ENCODE measurements at places on chromosomes 16 and 17.
A peak's percentile ranks its signal among the peaks of the same experiment; 100 is the strongest.

- DNase-seq = no peak
Measured at GRCh38 chr17:266701-267667, 85.5 kb upstream of the DOC2B start.

GRCh38 chr16:75555213-75555706 lies 792 bp downstream of the TMEM231 start:
- no peak for DNase-seq

DNA sequence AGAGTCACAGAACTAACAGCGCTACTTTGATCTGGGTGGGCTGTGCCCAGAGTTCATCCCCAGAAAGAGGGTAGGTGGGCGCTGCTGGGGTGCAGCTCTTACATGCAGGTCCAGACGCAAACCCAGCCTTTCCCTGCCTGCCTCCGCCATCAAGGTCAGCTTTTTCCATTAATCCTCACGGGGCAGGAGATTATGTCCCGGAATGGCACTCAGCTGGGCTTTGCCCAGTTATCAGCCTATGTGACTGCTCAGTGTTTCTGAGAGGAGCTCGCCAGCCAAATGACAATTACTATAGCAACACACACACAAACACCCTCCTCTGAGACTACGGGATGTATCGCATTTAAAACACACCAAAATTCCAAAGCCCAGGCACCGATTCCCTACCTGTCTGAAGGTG lies 20.1 kb downstream of the GLYR1 start:
- DNase-seq = no peak

DNA sequence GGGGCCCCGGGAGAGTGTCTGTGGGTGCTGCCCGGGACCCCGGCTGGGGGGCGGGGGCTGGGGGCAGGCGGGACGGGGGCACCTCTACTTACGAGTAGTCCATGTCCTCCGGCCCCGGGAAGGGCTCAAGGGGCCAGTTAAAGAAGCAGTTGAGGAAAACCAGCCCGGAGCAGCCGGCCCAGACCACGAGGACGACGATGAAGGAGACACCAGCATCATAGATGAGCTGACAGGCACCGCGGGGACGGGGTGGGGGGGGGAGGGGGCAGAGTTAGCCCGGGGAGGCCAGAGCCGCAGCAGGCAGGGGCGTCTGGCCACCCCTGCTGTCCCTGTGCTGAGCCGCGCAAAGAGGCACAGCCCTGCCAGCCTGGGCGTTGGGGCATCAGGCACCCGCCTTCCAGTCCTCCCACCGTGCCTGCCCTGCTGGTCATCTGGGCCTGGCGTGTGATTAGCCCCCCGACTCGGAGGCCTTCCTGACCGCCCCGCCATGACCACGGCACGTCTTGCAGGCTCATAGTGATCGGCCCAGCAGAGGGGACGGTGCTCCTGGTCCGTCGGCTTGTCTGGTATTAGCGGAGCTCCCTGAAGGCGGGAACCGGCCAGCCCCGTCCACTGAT lies 29.0 kb upstream of the PITPNA start:
- no peak for DNase-seq

DNA sequence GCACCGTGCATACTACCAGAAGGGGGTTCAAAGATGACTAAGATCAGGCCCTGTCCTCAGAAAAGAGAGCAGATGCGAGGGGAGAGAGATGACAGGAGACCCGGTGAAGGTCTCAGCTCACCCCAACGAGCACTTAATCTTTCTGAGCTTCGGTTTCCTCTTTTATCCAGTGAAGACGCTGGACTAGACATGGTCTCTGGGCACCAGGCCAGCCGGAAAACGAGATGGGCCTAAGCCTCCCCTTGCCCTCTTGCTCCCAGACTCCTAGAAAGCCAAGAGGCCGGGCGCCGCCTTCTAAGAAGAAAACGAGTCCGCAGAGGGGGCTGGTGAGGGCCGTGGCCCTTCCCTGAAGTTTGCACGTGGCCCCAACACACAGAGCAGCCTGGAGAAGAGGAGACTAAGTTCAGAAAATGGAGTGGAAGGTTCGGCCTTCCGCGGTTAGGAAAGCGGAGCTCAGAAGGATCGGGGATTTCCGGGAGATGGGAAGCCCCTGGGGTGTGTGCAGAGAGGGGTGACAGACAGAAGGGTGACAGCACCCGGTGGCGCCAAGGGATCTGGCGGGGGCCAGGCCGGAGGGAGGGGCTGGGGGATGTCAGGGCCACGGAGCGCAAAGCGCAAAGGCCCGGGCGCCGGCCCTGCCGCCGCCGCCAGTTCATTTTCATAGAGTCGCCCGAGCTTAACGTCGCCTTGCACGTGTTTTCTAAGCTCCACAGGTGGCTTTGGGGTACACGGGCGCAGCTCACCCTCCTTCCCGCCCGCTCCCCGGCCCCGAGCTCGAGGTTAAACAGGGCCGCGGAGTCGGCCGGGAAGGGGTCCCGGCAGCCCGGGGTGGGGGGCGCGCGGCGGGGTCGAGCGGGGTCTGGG lies 42.1 kb upstream of the BHLHA9 start:
- DNase-seq = no peak

DNA sequence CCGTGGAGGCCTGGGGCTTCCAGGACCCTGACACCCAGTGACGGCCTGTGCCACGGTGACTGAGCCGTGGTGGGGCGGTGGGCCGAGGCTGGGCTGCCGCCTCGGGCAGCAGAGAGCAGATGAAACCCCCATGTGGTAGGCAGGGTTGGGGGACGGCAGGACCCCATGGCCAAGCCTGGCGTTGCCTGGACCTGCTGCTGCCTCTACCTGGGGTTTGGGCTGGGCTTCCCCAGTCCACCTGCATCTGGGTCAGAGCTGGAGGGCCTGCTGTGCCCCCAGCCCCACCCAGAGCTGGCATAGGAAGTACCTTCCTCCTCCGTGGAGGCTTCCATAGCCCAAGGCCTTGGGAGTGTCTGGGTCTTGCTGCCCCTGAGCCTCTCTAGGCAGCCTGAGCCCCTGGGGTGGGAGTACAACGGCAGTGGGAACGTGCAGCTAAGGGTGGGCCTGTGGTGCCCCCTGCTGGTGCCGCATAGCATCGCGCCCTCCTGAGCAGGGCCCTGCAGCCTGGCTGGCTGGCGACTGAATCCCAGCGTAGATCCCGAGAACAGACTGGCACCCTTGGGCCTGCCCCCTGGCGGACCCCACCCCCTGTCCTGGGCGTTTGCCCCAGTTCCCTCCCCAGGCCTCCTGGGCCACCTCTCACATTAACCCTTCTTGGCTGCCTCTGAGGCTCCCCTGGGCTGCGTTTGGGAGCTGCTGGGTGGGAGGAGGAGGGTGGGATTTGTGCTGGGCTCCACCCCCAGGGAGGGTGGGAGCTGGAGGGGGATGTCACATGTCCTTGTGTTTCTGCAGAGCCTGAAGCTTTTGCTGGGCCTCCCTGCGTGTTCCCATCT lies 12.6 kb upstream of the ATP6V0C start:
- peak; percentile 70 for DNase-seq

GRCh38 chr16:66093191-66093590 lies 273.3 kb upstream of the CDH5 start:
- no peak for DNase-seq

- DNase-seq = no peak
Measured at GRCh38 chr16:82328881-82329469, 159.0 kb upstream of the MPHOSPH6 start.

DNA sequence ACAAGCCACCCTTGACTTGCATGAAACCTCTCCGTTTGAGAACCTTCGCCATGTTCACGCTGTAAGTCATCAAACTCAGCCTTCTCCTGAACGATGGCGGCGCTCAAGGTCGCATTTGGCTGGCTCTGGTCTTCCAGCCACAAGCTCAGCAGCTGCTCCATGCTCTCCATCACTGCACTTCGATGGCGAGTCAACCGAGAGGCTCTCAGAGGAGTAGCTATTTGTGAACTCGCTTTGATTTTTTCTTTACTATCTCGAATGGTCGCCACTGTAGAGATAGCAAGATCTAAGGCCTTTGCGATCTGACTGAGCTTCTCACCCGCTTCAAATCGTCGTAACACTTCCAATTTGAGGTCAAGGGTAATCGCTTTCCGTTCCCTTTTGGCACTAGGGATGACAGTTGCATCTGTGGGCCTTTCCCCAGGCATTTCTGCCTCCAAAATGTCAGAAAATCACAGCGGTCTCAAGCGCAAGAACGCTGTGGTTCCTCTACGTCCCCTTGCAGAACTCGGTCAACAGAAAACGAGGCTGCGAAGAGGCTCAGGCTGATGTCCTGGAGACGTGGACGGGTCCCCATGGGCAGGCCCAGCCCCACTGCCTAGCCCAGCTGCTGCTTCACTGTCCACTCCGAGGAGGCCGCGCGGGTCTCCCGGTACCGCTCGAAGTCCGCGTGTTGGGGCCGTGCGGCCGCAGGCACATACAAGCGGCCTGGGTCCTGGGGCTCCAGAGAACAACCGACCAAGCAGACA lies 23.1 kb downstream of the DEF8 start:
- no peak for DNase-seq

- DNase-seq = no peak
Measured at GRCh38 chr16:11064851-11065250, 120.5 kb downstream of the CLEC16A start.

DNA sequence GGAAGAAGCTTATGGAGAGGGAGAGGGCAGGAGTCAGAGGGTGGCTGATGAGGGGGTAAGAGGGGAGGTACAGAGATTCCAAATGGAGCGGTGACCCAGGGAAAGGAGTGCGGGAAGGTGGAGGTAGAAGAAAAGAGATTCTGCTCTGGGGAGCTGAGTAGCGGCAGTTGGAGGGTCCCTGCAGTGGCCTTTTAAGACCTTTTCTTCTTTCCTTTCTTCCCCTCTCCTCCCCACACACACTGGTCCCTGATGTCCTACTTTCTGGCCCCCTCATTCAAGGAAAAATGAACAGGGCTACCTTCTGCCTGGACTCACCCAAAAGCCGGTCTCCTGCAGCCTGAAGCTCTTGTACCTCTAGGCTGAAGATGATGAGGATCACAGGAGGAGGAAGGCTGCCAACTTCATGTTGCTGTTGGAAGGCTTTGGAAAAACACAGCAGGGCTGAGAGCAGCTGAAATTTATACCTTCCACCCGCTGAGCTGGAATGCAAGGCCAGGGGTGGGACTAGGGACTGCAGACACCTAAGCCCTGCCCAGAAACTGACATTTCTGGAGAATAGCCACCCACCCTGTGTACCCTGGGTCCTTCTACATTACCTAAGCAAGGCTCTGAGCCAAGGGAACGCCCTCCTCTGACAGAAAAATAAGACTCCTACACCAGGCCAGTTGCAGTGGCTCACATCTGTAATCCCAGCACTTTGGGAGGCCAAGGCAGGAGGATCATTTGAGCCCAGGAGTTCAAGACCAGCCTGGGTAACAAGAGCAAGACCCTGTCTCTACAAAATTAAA lies 9.4 kb upstream of the HEATR6 start:
- DNase-seq = no peak

DNA sequence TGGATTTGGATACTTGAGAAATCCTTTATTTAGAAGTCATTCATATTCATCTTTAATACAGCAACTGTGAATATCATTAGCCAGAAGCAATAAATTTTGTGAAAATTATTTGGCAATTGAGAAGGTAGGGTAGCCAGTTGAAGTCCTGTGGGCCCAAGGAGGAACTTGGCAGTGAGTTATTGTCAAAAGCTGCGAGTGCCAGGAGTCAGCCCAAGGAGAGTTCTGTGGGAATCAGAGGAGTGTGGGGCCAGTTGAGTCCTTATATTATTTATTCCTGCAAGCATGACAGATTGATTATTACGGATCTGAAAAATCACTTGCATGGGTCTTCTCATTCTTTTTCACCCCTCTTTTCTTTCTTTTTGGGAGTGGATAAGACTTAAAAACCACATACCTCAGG lies 38.3 kb downstream of the PRKCA start:
- DNase-seq = no peak

GRCh38 chr17:73616873-73617404 lies 27.3 kb downstream of the SDK2 start:
- DNase-seq = no peak

- no peak for DNase-seq
Measured at GRCh38 chr17:9811537-9811936, 10.3 kb downstream of the GSG1L2 start.

DNA sequence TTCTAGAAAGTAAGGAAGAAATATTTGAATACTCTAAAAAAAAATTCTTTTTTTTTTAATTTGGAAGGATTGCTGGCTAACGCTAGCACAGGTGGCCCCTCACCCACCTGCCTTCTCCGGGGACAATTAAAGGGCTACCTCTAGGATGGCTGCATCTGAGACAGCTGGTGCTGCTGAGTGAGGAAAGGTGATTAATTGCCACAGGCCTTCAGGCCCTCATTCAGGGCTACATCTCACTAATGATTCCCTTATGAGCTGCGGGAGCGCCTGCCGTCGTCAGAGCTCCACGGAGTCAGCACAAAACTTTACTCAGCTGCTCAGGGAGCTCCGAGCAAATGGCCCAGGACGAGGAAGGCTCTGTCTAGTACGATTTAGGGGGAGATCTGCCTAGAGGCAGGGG lies 27.0 kb upstream of the AKTIP start:
- no peak for DNase-seq

- no peak for DNase-seq
Measured at GRCh38 chr17:29495011-29495410, 71.8 kb downstream of the ABHD15 start.

GRCh38 chr16:30114411-30114810 lies 1.1 kb upstream of the GDPD3 start:
- DNase-seq = no peak

DNA sequence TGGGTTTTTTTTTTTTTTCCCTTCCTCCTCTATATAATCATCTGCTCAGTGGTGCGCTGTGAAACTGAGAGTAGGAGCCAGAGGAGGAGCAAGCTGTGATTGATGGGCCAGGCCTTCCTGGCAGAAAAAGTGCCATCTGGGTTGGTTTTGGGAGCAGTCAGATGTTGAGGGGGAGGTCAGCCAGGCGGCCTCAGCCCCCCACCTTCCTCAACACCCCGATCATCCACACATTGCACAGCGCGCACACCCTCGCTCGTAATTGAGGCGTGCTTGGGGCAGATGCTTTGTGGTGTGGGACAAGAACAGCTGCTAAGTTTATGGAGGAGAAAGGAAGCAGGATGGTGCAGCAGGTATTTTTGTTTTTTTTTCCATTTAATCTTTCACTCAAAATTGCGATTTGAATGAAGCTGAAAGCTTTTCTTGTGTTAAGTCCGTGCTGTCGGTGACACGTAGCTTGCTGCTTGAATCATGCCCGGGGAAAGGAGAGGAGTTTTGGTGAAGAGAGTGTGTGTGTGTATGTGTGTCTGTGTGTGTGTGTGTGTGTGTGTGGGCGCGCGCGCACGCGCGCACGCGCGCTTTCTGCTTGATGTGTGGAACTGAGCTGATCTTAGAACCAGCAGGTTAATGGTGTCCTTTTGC lies 177.4 kb downstream of the RBFOX1 start:
- no peak for DNase-seq

DNA sequence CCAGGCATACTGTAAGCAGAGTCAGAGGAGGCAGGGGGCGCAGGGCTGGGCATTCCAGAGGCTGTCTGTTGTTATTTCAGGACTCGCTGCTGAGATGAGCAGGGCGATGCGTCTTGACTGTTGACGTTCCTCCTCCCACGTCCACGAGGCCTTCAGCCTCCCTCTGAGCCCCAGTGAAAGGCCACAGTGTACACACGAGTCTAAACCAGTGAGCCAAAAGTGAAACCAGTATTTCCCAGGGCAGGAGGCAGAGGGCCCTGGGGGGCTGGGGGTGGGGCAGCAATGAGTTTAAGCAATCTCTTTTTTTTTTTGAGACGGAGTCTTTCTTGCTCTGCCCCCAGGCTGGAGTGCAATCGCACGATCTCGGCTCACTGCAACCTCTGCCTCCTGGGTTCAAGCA lies 21.5 kb downstream of the SMTNL2 start:
- DNase-seq = no peak

GRCh38 chr17:7884581-7885366 lies 3.8 kb upstream of the CHD3 start:
- no peak for DNase-seq

GRCh38 chr17:55086635-55087058 lies 118.1 kb downstream of the STXBP4 start:
- no peak for DNase-seq

Data from activated CD4-positive, alpha-beta T cell treated with anti-CD3 and anti-CD28 coated beads for 24 hours (primary cell).